ENCODE measurements at places on chromosomes 1 and 21. TPM values are rescaled to one million over a fixed set of nuclear protein-coding genes. Genes with fewer than 3 reads are reported as not detected.

PTPN7 gene
- 1.3 TPM for polyA plus RNA-seq

DNA sequence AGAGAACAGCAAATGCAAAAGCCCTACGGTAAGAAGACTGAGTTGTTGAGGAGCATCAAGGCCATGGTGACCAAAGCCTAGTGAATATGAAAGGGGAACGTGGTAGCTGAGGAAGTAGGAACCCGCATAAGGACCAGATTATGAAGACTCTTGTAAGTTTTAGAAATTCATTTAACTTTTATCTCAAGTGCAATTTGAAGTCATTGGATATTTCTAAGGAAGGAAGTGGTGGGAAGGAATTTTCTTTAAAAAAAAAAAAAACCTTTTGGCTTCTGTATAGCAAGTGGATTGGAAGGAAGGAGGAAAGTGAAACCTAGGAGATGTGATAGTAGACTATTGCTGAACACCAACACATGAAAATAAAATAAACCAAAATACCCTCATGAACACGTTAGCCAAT is 119.0 kb downstream of the TNFSF18 start:
- no peak for DNase-seq

DNA sequence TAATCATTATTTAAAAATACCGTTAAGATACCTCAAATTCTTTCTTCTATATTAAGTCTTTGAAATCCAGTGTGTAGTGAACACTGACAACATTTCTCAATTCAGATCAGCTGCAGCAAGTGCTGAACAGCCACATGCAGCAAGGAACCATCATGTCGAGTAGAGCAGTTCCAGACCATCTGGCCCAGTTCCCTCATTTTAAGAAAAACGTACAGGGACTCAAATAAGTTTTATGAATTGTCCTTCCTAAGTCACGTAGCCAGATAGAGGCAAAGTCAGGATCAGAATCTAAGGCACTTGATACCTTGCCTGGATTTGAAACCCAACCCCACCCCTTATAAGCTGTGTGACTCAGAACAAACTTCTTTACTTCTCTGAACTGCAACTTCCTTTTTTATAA is 132.4 kb downstream of the PROX1 start:
- no peak for DNase-seq

- DNase-seq: peak; percentile 21
These were observed 72.1 kb downstream of the DNM3 start for GRCh38 chr1:171913385-171913784.

CRNN gene
- not detected for polyA plus RNA-seq

PLEKHA6 gene
- polyA plus RNA-seq: 46.1 TPM

GRCh38 chr1:50724626-50725286 is 235.3 kb downstream of the FAF1 start:
- no peak for DNase-seq

DNA sequence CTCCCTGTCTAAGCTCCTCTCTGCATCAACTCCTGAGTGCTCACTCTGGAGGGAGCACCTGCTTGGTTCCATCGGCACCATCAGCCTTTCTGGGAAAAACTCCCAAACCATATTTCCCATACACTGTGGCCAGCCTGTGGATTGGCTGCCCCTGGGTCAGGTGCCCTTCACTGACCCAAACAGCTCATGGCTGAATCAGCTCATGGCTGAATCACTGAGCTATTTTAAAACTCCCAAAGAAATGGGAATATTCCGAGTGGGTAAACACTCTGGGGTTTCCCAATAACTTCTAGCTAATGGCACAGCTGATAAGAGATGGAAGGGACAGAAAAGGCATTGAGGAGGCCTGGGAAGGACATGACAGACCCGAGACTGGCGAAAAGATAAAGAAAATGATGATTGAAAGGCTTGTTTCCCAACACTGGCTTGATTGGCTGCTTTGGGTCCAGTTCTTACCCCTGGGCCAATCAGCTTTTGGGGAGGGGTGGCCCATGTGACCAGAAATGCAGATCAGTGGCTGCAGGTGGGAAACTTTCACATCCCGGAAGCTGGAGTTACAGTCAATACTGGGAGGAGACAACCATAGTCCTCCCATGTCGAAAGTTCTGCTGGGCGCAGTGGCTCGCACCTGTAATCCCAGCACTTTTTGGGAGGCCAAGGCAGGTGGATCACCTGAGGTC is 37.3 kb upstream of the KAZN start:
- no peak for DNase-seq

DNA sequence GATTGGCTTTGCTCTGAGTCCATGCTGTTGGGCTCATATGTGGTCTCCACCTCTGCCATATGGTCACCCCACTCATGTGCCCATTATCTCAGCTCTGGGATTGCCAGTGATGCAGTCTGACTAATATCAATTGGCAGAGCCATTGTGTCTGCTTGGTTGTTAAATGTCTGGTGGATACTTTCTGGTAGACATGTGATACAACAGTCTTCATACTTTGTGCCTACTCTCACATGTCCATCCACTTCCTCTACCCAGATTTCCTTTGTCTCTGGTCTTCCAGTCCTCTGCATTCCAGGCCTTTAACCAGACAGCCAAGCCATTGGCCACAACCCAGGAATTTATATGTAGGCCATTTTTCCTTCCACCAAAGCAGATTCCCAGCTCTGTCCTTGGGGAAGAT is 30.8 kb upstream of the DIPK1A start:
- no peak for DNase-seq

DNA sequence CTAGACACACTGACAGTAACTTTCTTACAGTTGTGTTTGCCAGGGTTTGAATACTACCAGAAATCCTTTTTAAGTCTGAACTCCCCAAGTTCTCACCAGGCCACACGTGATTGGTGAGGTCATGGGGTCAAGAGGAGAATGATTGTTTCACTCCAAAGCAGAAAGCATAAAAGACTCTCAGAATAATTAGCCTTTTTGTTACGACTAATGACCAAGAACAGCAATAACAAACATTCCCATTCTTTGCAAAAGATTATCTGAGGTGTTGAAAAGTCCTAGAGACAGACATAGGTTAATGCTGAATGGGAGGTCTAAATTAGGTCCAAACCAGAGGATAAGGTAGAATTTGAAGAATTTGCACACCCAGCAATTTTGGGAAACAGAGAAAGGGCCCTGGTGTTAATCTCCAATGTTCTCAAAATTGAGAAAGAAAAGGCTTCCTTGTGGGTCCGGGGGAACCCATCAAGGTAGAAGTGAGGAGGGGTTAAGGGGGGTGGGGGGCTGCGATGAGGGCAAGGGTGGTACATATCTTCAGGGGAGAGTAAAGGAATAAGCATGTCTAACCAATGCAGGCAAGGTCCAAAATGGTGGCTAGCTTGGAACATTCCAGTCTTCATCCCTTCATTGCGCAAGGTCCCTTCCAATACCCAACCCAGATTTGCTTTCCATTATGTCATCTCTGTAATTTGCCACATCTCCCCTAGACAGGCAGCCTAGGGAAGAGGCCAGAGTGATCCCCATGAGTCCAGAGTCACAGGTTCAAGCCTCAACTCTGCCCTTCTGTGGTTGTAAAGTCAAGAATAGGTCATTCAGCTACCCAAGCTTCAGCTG is 74.6 kb upstream of the NFIA start:
- no peak for DNase-seq

SLC2A5 gene
- 0.88 TPM for polyA plus RNA-seq

GRCh38 chr1:145993618-145994390 is 2.6 kb downstream of the TXNIP start:
- no peak for DNase-seq

GRCh38 chr1:200561856-200562214 is 58.7 kb downstream of the KIF14 start:
- DNase-seq: no peak

- DNase-seq: no peak
These were observed 97.1 kb upstream of the C1orf87 start for GRCh38 chr1:60170709-60171108.

- DNase-seq: no peak
These were observed at the start of gene MROH9 for GRCh38 chr1:170935231-170935630. Gene MROH9, plus strand, starts transcription at chr1:170935534. Its CDS starts 10,023 bp downstream, at chr1:170945557.

DNA sequence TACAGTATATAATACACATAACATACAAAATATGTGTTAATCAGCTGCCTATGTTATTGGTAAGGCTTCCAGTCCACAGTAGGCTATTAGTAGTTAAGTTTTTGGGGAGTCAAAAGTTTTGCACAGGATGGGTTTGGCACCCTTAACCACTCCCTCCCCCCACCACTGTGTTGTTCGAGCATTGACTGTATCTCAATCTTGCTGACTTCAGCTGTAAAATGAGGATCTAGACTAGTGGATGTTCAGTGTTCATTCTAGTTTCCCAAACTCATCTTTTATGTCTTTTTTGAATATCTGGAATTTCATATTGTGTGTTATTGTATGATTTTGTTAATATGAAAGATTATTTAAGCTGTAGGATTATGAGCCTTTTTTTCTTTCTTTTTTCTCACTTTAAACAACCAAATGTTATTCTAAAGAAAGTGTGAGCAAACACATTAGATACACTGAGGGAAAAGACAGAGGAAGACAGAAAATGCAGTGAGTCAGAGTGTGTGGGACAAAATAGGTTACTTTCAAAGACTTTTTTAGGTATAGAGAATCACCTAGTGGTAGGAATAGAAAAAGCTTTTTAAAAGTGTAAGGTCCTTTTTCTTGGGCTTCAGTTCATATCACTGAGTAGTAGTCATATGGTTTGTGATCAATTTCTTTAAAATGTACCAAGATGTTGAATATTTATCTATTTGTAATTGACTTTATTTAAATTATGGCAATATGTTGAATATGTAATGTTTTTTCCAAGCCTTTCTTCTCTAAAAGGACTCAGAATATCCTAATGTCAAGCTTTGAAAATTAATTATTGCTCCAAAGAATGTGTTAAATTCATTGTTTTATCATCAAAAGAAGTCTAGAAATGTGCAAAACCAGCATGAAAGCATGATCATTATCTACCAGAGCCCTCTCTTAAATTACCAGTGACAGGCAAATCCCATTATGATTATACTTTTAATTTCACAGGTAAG is 17.9 kb upstream of the CENPF start:
- DNase-seq: peak; percentile 43

DNA sequence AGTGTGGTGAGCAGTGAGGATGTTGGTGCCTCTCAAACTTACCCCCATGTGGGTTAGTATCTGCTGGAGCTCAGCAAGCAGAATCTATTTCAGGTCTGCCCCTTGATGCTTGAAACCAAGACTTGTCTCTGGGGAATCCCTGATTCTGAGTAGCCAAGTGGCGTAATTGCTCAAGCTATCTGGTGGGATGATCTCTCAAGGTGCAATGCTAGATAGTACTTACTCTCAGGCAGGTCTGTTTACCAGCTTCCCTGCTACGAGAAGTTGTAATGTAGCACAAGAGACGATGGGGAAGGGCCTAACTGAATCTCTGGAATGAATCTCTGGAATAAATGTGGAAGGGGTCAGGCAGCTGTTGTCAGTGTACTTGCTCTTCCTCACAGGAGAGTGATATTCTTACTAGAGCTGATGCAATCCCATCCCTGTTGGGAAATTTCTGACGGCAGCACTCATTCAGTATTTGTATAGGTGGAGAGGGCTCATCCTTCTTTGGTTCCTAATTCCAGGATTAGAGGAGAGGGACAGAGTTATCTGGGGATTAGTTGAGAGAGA is 65.4 kb downstream of the MACF1 start:
- no peak for DNase-seq

DNA sequence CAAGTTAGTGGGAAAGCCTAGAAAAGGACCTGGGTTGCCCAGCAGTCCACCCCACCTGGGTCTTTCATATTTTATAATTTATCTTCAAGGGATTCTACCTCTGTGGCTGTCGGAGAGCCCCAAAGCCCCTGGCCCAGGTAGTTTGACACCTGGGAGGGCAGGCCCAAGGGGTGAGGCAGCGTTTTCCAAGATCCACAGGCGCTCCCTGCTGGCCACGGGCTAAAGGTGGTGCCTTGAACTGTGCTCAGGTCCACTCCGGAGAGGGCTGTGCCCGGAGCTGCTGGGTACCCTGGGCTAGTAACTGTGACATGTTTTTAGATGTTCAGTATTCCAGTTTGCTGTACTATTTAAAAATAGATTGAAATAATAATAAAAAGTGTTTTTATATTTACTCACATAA is 37.2 kb upstream of the CRNN start:
- no peak for DNase-seq

DNA sequence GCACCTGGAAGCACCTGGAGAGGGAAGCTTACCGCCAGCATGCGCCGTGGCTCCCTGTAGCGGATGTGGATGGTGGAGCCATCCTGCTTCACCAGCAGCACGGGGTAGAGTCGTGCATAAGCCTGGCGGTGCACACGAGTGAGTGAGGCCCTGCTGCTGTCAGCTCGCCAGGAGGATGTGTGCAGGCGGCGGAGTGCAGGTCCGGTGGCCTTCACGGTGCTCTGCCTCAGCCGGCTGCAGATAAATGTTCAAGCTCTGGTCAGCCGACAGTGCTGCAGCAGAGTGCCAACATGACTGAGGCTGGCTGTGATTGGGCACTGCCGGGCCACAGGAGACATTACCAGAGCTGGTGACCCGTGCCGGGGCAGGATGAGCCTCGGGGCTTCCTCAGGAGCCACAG is 1.5 kb downstream of the MRPL55 start:
- no peak for DNase-seq

AGL gene
- polyA plus RNA-seq: 34.3 TPM

ZDHHC18 gene
- 21.2 TPM for polyA plus RNA-seq

GRCh38 chr1:43376723-43377235 is 9.0 kb upstream of the ELOVL1 start:
- no peak for DNase-seq

DNA sequence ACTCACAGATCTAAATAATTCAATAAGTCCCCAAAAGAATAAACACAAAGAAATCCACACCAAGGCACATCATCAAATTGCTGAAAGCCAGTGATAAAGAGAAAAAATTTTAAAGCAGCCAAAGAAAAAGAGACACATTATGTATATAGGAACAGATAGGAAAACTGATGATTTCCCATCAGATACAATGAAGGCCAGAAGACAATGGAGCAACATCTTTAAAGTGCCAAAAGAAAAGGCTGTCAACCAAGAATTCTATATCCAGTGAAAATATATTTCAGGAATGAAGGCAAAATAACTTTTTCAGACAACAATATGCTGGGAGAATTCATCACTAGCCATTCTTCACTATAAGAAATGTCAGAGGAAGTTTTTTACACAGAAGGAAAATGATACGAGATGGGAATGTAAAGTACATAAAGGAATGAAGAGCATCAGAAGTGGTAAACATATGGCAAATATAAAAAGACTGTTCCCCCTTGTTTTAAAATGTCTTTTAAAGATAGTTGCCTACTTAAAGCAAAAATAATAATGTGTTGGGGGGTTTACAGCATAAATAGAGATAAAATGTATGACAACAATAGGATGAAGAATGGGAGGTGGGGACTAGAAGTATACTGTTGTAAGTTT is 9.4 kb upstream of the MYOG start:
- no peak for DNase-seq

DNA sequence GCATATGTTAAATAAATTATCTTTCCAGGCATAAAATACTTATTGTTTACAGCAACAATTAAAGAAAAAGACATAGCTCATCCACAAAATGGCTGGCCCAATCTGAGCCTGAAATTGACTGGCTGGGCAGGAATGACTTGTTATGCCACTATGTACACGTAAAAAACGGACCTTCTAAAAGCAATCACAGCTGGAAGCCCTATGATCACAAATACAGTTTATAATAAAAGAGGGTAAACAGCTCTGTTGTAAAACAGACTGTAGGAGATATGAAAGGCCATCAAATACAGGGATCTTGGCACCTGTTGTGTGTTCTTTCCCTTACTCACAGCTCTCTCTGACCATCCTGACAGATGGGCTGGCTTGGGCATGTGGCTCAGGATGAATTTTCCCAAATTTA is 70.5 kb upstream of the DMRTA2 start:
- no peak for DNase-seq

MOB3C gene
- 12.3 TPM for polyA plus RNA-seq

ADGRB2 gene
- polyA plus RNA-seq: 12.1 TPM

Measured in left kidney (tissue), 8 donors.